ENCODE measurements at places on chromosomes 11 and 22.

DNA sequence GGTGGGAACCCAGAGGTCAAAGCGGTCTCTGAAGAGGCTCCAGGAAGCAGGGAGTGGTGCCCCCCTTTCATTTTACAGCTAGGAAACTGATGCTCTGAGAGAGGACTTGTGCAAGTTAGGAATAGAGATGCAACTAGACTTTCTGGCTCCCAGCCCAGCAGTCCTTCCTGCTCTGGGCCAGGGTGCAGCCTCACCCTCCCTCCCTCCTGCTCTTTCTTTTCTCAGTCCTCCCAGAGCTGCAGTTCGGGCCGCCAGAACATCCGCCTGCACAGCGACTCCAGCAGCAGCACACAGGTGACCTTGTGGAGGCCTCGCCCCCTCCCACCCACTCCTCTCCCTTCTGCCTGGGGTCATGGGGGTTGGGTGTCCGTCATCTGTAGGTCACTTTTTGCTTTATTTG, 51.5 kb downstream of the LHFPL7 start:
- no peak for DNase-seq

DNA sequence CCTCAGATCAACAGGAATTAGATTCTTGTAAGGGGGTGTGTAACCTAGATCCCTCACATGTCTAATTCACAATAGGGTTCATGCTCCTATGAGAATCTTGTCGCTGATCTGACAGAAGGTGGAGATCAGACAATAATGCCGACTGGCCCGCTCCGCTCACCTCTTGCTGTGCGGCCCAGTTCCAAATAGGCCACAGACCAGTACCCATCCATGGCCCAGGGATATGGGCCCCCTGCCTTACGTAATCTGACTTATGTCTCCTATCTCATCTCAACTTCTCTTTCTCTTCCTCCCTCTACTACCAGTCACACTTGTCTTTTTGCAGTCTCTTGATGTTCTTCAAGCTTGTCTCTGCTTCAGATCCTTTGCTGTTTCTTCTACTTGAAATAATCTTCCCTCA, 70.0 kb downstream of the CWF19L2 start:
- no peak for DNase-seq

GRCh38 chr11:47305734-47306483, 36.0 kb downstream of the MADD start:
- DNase-seq: no peak

GRCh38 chr11:24386546-24387397, 110.1 kb upstream of the LUZP2 start:
- DNase-seq: peak; percentile 55

DNA sequence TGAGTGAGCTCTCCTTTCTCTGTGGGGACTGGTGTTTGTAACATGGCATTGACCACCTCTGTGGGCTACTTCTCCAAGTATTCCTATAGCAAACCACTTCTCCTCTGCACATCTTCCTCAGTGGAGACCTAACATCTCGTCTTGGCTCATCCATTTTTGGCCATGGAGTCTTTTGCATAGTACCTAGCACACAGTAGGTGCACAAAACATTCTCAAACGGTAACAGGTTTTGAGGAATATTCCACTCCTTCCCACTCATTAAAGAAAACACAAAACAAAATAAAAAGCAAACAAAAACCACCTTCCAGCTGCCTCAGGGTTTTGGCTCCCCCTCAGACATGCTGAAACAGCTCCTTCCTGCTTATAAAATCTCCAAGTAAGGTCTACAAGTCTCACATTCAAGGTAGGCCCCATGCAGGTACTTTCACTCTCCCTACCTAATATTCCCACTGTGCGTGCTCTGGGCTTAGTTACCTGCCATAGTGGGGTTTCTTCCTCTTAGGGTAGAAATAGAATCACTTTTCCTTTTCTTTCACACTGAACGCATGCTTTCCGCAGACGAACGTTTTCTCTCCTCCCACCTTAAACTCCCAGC, 132.4 kb downstream of the RBFOX2 start:
- no peak for DNase-seq

DNA sequence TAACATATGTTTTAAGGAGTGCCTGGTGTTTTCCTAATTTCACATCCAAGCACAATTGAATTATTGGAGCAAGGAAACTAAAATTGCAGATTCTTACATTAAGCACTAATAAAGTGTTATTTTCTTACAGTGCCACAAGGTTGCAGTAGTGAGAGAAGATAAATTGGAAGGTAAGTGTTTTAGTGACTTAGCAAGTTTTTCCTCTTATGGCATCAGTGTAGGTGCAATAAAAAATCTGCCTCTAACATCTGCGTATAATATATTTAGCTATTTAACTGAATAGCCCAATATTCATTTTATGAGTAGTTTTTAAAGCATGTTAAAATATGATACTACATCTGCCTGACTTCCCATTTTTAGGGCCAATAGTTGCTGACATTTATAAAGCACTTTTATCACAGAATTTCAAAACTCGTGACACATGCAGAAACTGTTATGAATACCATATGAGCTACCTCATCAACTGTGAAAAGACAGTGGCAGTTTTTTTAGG, 19.0 kb downstream of the POLD3 start:
- DNase-seq: no peak

DNA sequence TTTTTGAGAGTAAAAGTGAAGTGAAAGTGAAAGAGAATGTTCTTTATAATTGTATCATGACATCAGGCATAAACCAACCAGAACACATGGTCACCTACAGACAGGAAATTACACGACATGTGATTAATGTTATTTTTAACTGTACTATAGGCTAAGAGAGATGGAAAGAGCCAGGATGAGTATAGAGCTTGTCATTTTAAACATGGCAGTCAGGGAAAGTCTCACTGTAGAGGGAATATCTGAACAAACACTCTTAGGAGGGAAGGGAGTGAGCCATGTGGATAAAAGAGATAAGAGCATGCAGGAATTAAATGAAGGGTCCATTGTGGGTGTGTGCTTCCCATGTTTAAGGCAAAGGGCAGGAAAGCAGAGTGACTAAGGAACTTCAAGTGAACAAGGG, 599.1 kb upstream of the FAT3 start:
- DNase-seq: no peak

- DNase-seq: no peak
Observed at GRCh38 chr11:13836666-13837065, 125.9 kb upstream of the SPON1 start.

DNA sequence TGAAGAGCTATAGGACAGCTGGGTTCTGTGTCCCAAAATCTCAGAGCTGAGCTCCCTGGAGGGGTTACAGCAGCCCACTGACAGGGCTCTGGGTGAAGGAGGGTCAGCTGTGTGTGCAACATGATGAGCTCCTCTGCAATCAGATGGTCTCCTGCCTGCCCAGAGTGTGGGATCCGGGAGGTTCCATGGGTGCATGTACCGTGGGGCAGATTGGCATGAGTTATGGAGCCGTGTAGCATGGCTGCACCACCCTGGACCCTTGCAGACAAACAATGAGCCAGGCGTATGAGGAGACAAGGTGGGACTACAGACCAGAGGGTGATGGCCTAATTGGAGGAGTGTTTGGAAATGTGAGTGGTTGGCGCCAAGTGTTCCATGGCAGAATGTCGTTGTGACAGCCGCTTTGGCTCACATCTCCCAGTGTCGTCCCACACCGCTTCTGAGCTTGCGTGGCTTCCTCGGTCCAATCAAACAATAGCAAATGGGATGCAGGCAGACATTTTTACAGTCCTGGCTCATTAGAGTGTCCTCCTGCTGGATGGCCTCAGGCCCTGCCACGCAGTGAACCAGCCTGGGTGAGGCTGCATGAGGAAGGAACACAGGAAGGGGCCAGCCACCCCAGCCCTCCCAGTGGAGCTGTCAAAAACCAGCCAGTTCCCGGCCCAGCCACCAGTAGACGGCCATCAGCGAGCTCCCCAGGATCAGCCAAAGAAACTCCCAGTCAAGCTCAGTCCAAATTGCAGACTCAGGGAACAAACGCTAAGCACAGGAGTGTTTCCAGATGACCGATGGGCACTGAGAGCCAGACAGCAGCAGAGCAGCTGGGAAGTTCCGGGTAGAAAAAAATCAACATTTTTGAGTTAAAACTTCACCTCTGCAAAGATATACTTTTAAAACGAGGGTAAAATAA, 1066.9 kb downstream of the BRD1 start:
- no peak for DNase-seq

DNA sequence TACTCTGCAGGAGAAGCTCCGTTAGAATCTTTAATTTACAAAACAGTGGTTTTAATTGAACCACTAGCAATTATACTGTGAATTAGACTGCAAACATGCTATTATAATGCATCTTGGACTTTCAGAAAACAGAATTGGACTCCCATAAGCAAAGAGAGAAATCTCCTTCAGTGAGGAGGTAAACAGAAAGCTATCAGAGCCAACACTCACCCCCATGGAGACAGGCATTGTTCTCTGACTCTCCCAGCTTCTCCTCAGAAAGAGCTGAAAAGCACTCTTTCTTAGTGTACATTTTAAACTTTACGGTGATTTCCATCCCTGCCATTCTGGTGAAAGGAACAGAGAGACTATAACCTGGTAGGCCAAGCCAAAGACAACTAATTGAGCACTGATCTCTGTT, 176.9 kb downstream of the GRIA4 start:
- no peak for DNase-seq

- DNase-seq: no peak
Observed at GRCh38 chr11:9629064-9629463, 34.8 kb upstream of the SWAP70 start.

DNA sequence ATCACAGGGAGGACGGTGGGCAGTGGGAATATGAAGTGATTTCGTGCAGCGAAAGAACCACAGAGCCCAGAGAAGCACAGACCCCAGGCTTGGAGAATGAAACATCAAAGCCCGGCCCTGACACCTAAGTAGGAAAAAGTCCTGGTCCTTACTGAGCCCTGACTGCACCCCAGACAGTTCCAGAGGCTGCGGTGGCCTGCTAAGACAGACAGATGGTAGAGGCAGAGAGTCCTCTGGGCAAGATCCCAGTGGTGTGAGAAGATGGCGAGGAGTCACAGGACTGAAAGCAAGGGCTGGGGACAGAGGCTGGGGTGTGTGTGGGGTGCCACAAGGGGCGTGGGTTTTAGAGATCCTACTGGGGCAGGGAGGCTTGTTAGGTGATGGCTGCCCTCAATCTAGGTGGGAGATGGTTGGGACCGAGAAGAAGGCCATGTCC, 3.7 kb downstream of the CBX6 start:
- DNase-seq: no peak

DNA sequence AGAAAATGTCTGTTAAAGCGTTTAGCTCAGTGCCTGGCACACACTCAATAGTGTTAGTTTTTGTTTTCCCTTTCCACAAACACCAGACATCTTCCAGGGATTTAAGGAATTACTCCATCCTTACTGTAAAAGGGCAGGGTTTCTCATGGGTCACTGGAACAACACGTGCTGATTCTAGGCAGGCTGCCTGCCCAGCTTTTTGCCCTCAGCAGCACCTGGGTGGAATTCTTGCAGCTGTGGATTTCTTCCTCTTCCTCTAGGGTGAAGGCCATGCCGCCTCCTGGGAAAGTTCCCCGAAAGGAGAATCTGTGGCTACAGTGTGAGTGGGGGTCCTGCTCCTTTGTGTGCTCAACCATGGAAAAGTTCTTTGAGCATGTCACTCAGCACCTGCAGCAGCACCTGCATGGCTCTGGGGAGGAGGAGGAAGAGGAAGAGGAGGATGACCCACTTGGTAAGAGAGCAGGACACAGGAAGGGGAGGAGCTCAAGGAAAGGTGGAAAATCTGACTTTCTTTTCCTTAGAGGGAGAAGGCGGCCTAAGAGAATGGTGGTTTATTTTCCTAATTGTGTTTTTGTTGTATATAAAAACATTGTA, 5.4 kb downstream of the HINFP start:
- no peak for DNase-seq

DNA sequence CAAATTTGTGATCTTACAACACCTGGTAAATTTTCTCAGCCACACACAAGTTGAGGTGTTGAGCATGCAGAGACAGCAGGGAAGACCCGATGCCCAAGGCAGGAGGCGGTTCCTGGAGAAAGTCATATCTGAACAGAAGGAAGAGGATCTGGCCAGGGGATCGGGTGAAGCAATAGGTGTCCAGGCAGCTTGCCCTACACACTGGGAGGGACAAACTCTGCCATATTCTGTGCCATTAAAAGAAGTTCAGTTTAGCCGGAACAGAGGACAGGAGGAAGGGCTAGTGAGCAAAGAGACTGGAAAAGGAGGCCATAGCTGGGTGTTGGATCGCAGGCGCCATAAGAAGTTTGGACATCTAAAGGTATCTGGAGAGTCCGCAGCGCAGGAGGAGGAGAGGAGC, 76.5 kb downstream of the TMPRSS5 start:
- DNase-seq: no peak

DNA sequence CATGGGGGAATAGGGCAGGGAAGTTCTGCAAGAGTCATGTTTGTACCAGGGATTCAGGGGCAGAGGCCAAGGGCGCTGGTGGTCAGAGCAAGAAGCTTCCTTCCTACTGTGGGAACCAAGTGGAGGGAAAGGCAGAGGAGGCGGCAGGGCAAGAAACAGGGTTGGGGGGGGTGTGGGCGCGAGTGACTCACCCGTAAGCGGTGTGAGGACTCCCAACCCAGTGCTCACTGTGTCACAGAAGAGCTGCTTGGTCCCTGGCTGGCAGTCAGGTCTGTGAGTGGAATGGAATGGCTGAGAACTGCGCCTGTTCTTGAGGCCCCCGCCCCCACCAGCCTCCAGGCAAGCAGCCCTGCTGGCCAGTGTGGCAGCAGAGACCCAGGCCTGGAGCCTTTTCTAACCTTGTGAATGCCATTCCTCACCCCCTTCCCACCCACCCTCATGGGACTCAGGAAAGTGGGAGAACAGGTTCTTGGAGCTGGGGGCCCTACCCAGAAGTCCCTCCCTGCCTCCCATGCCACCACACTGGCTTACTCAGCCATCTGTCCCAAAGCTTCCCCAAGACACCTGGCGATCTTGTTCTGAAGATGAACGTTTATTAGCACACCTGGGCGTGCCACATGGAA, 4.7 kb downstream of the LRRC10B start:
- no peak for DNase-seq

DNA sequence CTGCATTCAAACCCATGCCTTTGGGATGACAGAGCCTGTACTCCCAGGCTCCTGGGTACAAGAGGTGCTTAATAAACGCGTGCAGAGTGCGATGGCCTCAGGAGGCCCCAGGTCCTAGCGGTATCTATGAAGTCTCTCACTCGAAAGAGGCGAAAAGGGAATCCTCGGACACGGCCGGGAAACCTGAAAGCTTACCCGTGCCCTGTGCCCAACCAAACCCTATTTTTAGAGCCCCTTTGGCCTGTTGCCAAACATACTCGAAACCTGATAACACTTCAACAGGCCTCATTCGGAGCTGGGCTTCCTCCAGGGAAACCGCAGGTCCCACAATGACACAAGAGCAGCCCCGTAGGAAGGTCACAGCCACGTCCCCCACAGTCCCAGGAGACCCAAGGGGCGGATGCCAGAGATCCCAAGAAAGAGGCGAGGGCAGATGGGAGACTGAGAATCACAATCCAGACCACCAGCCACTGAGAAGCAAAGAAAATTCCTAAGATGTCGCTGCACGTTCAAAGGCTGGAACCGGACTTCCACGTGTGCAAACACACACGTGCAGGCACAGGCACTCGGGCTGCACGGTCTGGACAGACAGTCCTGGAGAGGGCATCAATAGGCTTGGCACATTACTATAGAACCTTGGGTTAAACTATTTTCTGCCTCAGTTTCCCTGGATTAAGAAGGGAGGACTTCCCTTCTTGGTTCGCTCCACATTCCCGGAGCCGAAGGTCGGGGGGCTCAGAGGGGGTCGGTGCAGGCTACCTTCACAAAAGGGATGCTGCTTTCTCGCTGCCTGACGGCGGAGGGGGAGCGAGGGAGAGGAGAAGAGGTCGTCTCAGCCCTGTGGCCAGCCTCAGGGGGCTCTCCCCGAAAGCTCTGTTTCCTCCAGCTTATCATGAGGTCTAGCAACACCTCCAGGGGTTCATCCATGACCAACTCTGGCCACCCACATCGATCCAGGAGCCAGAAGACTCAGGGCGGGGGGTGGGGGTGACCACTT, 8.2 kb downstream of the PDGFB start:
- no peak for DNase-seq

Measured in NCI-H774 (cell line).